Sciatic nerve (tissue), 2 donors: ENCODE measurements at places on chromosomes 7 and 10. TPM values are rescaled to one million over a fixed set of nuclear protein-coding genes. Genes with fewer than 3 reads are reported as not detected.

Gene CDH23
- total RNA-seq, result 20.1 TPM

- DNase-seq, result peak; percentile 88
Measured at GRCh38 chr10:97914837-97915211, 65.2 kb downstream of the GOLGA7B start.

DNA sequence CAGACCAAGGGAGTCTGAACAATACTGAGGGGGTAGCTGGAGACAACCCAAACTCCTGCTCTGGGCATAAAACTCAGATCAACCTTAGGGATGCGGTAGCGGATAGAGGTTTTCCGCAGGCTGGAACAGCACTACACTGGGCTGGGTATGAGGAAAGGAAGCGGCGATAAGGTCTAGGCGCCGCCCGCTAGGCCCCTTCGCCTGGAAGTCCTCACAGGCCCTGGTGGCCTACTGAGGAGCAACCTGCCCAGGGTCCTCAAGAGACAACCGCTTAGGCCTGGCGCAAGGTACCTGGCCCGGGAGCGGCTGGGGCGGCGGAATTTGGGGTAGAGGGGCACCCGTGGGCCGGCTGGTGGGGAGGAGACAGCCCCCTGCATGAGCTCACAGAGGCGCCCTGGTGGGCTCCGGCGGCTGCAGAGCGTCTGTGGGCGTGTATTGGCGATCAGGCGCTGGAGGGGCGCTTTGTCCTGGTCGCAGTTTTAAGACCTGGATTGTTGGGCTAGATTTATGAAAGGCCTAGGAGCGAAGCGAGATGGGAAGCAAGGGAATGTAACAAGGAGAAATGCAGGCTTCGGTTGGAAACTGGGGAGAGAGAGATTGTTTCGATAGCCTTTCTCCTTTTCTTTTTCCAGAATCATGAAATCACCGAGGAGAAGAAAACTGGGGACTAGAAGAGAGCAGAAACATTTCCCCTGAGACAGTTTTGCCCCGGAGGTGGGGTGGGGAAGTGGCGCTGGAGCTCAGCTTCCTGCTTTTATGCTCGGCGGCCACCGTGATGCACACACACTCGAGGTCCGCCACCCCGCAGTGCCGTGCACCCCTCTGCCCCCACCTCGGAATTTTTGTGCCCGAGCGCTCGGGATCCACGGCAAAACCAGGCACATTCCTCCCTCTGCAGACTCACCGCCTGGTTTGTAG is 2.4 kb upstream of the NKX2-3 start:
- DNase-seq, result no peak

Gene CACNA2D1
- total RNA-seq, result 16.9 TPM

DNA sequence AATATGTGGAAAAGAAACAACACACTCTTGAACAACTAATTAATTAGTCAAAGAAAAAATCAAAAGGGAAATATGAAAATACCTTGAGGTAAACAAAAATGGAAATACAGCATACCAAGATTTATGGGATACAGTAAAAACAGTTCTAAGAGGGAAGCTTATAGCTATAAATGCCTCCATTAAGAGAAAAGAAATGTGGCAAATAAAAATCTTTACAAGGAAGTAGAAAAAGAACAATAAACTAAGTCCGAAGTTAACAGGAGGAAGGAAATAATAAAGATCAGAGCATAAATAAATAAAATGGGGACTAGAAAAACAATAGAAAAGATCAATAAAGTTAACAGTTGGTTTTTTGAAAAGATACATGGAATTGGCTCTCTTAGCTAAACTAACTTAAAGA is 267.8 kb upstream of the NRP1 start:
- DNase-seq, result no peak

DNA sequence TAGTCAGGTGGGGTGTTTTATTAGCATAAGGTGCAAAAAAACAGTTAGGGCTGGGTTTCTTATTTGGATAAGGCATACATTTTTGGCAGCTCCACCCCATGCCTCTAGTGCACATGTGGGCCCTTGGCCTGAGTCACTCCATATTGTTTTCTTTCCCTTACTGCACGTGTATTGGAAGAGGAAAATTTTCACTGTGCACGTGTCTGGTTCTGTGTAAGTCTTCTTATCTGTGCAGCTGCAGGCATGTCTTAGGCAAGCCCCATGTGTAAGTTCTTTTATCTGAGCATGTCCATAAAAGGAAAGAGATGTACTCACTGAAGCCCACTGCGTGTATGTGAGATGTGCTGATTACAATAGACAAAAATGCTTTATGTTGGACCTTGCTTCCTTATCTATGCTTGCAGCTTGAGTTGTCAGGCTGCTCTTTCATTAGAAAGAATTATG is 540.3 kb upstream of the IGFBP3 start:
- no peak for DNase-seq

Gene RGS10
- 30.0 TPM for total RNA-seq

DNA sequence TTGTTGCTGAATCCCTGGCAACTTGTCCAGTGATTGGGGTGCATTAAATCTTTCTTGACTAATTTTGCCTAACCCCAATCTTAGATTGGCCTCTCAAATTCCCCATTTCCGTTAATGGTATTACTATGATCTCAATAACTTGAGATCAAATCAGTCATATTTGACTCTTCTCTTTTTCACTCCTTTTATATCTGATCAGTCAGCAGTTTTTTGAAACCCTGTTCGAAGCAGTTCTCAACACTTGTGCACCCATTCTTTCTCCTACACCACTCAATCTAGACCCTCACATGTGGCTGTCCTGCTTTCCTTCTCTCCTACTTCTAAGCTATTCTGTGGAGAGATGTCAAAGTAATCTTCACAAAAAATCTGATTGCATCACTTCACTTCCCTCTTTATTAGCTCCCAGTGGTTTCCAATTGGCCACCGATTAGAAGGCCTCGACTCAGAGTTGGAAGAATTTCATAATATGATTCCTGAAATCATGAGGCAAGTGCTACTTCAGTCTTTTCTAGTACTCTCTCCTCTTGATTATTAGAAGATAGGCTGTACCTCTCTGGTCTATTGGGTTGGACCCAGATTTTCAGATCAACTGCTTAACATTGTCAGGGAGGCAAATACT is 128.9 kb downstream of the ZNF365 start:
- no peak for DNase-seq

DNA sequence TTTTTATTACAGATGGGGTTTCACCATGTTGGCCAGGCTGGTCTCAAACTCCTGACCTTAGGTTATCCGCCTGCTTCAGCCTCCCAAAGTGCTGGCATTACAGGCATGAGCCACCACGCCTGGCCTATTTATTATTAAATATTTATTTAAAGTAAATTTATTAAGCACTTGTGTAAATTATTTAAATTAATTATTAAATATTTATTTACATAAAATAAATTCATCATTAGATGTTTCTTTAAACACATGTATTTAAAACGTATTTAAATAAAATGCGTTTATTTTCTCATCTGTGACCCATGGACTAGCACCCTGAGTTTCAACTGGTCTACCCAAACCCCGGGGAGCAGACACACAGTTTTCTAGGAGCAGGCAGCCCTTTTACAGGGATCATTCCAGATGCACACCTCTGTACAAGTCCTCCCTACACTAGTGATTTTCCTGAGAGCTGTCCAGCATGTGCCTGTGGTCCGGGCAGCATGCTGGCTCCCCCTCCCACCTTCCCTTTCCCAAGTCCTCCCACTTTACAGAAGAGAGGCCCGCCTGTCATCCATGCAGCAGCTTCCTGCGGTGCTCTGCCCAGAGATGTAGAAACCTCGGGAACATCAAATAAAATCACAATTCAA is 89.2 kb upstream of the ATP6V0A4 start:
- no peak for DNase-seq

DNA sequence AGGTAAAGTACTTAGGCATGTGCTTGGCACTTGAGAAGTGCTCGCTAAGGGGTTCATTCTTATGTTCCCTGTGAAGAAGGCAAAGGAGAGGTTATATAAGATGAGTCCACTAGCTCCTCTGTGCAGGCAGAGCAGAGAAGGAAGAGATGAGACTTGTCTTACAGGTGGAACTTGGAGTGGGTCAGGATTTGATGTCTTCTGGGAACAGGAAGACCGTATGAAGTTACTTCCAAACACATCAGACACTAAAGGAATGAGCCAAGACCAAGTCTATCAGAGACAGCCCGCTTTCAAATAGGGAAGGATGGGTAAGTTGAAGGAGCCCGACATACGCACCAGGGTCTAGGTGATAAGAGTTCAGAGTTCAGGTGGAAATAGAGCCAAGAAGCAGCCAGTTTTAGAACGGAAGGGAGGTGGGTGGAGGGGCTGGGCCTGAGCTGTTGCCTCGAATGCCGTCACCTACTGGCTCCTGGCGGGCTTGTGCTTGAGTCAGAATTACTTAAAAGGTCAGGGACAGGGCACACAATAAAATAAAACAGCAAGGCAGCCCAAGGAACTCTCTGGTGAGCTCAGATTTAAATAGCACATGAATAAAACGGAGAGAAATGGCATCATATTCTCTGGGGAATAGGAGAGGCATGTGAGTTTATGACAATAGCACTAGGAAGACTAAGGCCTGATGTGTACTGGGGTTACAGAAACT is 56.1 kb upstream of the GRB10 start:
- DNase-seq, result no peak

Gene MINDY3
- total RNA-seq, result 34.5 TPM
